ENCODE measurements at places on chromosomes 7 and 10. TPM values are rescaled to one million over a fixed set of nuclear protein-coding genes. Genes with fewer than 3 reads are reported as not detected.

GRCh38 chr10:113132591-113133121 is 182.6 kb downstream of the TCF7L2 start:
- DNase-seq = peak; percentile 51

- no peak for DNase-seq
Measured at GRCh38 chr7:84786073-84786472, 400.8 kb downstream of the SEMA3D start.

GRCh38 chr10:95445223-95445836 is 115.8 kb downstream of the SORBS1 start:
- DNase-seq = no peak

GRCh38 chr7:91265693-91266066 is 1.4 kb downstream of the FZD1 start:
- peak; percentile 18 for DNase-seq

DNA sequence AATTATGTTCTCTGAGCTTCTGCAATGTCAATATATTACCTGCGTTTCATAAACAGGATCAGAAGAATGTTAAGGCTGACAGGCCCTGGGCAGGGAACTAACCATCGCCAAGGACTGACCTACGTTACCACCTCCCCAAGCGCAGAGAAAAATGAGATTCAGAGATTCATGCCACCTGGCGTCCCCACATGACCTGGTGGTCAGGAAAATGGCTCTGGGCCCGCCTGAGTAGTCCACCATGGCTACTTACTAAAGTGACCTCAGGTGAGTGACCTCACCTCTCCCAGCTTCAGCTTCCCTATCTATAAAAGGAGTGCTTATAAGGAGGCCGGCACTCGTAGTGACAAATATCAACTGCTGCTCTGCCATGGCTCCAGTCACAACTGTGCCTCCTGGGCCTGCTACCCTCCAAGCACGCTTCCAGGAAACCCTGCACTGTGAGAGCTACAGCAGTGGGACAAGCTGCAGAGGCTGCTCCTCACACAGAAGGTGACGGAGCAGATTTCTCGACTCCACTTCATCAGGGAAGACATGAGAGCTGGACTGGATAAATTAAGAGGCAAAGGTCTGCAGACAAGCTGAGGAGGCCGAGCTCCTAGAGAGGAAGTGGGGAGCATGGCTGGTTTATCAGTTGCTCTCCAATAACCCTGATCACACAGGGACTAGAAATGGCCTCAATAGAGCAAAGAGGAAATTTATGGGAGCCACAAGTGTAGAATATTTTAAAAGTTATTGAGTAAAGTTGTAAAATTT is 103.0 kb downstream of the RNF216 start:
- no peak for DNase-seq

DNA sequence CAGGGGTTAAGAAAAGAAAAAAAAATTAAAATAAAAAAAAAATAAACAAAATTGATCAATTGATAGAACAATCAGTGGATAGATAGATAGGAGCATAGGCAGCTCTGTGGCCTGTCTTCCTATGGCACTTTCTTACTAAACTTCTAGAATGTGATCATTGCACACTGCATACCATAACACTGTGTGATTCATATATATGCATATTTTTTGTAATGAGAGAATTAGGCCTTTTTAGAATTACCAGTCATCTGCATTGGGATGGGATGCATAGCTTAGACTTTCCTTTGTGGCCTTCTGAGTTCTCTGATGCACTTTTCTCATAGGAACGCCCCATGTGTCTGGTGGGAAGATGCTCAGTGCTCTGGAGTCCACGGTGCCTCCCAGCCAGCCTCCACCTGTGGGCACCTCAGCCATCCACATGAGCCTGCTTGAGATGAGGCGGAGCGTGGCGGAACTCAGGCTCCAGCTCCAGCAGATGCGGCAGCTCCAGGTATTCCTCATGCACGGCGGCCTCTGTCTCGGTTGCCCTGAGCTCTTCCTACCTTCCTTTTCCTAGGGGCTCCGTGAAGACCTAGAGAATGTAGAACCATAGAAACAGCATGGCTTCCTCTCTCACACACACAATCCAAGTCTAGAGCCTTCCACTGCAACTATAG is 222.5 kb downstream of the ARHGAP21 start:
- DNase-seq = no peak

DNA sequence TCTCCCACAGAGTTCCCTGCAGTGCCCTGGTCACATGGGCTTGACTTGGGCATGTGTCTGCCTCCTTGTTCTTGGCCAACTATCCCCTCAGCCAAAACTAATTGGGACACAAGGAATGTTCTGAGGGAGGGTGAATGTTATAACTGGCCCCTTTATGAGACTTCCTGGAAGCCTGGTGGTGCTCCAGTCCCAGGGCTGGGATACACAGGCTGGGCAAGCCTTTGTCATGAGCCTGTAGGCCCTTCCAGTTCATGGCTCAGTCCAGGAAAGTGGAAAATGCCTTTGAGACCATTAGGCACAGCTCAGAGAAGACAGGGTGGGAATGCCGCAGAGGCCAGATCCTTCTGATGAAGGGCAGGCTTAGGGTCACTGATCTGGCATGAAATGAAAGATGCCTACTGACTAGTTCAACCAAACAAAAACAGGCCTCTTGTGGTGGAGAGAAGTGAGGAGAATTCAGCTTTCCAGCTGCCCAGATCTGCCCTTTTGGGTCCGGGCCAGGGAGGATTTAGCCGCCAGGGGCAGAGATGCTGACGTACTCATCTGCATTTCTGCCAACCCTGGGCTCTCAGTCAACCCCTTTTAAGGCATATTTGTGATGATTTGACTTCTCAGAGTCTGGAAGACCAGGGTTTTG is 961.5 kb downstream of the KCNMA1 start:
- no peak for DNase-seq

- DNase-seq = no peak
Measured at GRCh38 chr10:98778277-98778759, 331.6 kb upstream of the HPS1 start.

- DNase-seq = no peak
Measured at GRCh38 chr7:155202106-155202871, 95.4 kb upstream of the INSIG1 start.

- DNase-seq = no peak
Measured at GRCh38 chr10:97150013-97150595, 35.7 kb downstream of the SLIT1 start.

DNA sequence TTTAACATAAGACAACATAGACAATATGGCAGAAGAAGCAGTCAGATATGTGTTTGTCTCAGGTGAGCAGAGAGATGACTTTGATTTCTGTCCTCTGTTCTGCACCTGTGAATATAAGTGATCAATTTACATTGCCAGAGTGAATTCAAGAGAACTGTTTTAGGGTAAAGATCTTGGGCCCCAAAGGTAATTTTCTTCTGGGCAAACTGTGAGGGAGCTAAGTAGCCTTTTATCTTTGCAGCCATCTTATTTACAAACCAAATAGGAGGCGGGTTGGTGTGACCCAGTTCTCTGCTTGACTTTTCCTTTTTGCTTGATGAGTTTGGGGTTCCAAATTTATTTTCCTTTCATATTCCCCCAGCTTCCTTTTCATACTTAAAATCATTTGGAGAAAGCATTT is 118.2 kb downstream of the ANKRD26 start:
- no peak for DNase-seq

GRCh38 chr7:93171606-93172226 is 23.5 kb upstream of the SAMD9L start:
- no peak for DNase-seq

DNA sequence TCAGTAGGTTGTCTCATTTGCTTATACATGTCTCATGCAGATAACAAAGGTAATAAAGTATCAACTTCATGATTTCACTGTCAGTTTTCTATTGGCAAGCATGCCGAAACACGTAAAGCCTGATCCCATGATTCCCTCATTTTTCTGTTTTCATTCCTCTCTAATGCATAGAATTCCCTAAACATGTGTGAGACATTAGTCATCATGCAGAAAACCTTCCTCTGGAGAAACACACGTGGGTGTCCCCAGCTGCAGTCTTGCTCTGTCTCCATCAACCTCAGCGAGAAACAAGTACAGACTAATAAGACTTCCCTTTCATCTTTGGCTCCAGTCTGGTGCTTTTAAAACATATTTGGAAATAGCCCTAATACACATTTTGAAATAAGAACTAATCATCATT is 432.7 kb upstream of the VSTM2A start:
- no peak for DNase-seq

DNA sequence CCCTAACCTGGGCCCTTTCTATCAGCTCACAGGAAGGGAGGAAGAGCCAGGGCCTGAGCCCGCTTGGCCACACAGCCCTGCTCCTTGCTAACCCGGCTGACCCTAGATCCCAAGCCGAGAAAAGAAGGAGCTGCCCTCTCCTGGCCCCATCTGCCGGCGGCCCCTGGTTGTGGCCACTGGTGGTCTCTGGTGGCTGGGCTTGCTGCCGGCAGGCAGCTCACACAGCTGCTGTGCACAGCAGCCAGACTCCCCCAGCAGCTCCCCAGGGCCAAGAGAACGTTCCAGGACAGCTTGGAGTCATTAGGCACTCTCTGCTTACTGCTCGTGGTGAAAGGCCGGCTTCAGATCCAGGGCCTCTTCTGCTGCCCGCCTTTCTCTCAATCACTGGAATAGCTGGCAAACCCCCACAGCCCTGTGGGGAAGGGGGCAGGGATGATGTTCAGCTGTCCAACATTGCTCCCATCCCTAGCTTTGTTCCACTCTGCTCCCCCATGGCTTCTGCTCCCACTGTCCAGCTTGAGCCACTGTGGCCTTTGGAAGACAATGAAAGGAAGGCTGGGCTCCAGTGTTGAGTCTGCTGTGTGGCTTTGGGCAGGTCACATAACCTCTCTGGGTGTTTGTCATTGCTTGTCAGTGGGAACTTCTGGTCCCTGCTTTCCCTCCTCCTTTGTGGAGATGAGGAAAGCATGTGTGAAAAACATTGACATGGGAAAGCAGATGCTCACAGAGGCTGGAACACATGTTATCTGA is 35.4 kb upstream of the COL13A1 start:
- no peak for DNase-seq

DNA sequence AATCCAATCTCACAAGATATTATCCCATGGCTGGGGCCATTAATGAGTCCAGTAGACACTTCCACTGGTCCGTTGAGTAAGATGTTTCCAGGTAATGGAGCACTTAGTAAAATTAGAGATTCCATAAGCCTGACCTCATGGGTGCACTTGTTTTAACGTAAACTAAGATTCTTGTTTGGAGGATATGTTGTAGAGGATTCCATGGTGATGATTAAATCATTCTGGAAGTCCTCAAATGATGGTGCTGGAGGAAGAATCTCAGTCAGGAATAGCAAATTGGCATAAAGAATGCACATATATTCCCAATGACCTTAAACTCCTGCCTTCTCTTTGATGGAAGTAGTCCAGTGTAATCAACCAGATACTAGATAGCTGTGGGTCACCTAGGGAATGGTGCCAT is 161.9 kb upstream of the PCLO start:
- DNase-seq = no peak

- peak; percentile 68 for DNase-seq
Measured at GRCh38 chr7:129213828-129214227, 11.0 kb upstream of the AHCYL2 start.

DNA sequence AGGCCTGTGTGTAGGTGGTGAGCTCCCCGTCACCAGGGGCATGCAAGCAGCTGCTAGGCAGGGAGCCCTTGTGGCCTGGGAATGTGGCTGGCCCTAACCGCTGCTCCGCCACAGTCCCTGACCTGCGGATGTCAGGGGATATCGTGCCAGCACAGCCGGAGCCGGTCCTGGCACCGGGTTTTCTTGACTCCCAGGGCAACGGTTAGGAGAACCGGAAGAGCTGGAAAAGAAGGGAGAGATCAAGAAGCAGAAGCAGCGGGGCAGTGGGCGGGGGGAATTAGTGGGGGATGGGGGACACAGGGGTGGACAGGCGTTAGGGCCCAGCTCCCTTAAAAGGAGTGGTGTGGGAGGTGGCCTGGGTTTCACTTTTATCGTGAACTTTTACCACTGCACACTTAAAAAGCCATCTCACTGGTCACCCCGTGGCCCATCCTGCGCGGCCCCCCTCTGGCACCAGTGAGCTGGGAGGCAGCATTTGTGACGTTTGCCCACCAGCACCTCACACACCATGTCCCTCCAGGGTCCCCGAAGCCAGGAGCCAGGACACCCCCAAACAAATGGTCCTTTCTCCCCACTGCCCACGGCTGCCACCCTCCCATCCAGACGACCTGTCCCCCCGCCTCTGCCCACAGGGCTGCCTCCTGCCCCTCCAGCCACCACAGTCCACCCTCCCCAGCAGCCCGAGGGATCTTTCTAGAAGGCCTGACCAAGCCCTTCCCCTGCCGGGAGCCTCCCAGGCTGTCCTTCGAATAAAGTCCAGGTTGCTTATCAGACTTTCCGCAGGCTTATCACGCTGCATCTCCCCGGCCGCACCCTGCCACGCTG is 1.8 kb upstream of the MICALL2 start:
- no peak for DNase-seq

- DNase-seq = no peak
Measured at GRCh38 chr7:46432708-46433107, 511.6 kb upstream of the IGFBP3 start.

- DNase-seq = no peak
Measured at GRCh38 chr10:97234400-97234799, 48.6 kb upstream of the SLIT1 start.

DNA sequence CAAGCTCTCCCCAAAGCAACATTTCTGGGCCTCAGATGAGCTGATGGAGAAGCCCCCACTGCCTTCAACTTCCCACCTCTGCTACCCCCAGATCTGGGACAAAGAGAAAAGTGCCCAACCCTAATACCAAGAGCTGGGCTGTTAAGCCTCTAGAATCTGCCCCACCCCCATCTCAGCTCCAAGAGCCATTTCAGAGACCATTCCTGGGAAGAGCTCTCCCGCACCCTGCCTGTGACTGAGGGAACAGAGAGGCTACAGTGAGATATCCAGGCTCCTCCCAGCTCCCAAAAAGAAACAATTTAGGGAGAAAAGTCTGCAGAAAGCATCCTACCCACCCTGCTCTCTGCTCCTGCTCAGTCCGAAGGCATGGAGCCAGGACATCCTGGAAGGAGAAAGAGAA is 2.5 kb upstream of the KCNH2 start:
- DNase-seq = peak; percentile 50

GRCh38 chr10:60387531-60387930 is 2.1 kb downstream of the ANK3 start:
- no peak for DNase-seq

DNA sequence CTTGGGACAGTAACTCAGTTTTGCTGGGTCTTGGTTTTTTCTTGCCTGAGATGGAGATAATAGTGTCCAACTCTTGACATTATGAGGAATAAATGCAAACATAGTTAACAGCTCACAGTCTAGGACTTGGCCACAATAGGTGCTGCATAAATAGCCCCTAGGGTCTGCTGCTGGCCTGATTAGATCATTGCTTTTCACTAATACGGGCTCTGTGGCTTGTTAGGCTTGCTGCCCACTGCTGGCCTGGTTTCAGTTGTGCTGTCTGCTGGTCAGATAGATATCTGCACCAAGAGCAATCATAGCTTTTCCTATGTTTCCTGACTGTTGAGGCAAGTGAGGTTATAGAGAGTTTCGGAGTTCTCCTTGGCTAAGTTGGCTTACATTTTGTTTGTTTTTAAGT is 246.1 kb downstream of the DNAJB9 start:
- DNase-seq = no peak

ZNF425 gene
- 3.8 TPM for total RNA-seq

LLCFC1 gene
- not detected for total RNA-seq

CREB3L2 gene
- total RNA-seq = 48.1 TPM

C10orf62 gene
- not detected for total RNA-seq

SFTPA1 gene
- 4.4 TPM for total RNA-seq

CD36 gene
- 1.4 TPM for total RNA-seq

CCL24 gene
- total RNA-seq = not detected

SPACDR gene
- 0.39 TPM for total RNA-seq

TAS2R41 gene
- 0.31 TPM for total RNA-seq

GSAP gene
- 1.6 TPM for total RNA-seq

EVX1 gene
- total RNA-seq = not detected

STOX1 gene
- total RNA-seq = 1.6 TPM

MYL7 gene
- 1.6 TPM for total RNA-seq

LBX1 gene
- total RNA-seq = not detected

NKX1-2 gene
- 57.7 TPM for total RNA-seq

CACNB2 gene
- 4.4 TPM for total RNA-seq

PIP gene
- not detected for total RNA-seq

Measured in WTC11 (cell line).